Activated CD4-positive, alpha-beta T cell treated with anti-CD3 and anti-CD28 coated beads, Interleukin-2, amount 50 U/mL, for 48 hours (primary cell): ENCODE measurements at places on chromosomes 11 and 22.

- no peak for DNase-seq
Observed at GRCh38 chr11:106415510-106415909, 338.0 kb downstream of the AASDHPPT start.

DNA sequence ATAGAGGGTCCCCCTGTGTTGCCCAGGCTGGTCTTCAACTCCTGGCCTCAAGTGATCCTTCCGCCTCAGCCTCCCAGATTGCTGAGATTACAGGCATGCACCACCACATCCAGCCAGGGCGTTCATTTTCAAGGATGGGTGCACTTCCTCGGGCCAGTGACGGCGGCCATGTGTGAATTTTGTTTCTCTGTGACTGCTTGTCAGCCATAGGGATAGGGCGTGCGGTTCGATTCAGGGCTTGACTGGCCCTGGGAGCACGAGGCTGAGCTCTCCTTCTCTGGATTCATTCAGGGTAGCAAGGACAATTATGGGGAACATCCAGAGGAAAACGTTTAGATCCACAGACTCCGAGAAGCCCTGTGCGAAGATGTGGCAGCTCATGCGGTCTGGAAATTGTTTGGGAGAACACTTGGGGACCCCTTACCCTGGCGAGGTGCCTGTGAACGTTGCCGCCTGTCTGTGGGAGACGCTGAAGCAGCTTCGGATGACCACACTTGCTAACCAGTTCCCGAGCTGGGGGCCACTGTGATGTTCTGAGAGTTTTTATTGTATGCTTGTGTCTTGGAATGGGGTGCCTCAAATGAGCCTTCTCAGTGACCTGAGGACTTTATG is 2.9 kb downstream of the PTDSS2 start:
- DNase-seq = no peak

DNA sequence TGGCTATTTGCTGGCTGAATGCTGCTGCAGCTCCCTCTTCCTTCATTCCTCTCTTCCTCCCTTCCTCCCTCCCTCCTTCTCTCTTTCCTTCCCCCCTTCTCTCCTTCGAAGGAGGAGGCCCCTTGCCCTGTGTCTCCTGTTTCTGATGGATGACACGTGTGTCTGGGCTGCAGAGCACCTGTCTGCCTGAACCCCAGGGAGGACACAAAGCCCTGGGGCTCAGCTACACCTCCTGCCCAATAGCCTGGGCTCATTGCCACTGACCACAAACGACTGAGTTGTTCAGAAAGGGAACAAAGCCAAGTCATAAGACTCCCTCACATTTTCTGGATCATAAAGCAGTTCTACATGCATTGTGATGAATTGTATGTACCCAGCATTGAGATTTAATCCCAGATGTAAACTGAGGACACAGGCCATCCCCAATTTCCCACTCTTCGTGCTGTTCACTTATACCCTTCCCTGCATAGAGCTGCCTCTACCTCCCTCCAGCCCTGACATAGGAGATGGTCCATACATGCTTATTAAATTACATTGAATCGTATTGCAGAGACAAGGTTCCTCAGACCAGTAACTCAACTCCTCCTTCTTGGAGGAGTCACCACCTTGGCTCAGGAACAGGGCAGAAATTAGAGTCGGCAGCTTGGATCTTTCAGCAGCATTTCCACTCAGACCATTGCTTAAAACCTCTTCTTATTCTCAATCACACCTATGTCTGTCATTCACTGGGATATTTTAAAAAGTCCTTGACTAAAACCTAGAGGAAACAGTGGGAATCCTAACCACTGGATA is 1.2 kb downstream of the CSRP3 start:
- DNase-seq = no peak

DNA sequence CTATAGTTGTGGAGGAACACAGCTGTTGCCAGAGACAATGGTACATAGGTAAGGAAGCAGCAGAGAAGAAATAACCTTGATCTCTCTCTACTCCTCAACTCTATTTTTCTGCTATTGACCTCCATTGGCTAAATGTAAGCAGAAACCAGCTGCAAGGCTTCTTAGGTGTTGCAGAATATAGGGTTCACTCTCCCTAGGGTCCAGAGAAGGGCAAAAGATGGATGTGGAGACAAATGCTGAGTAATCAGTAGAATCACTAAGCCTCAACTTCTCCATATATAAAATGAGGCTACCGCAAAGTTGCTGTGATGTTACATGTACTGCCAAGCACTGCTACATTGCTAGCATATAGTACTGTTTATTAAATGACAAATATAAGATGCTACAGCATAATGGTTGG is 120.6 kb downstream of the PDE3B start:
- DNase-seq = no peak

GRCh38 chr11:1148752-1149180 is 9.0 kb upstream of the MUC5AC start:
- DNase-seq = no peak

- no peak for DNase-seq
Observed at GRCh38 chr11:99742501-99742900, 721.8 kb downstream of the CNTN5 start.

DNA sequence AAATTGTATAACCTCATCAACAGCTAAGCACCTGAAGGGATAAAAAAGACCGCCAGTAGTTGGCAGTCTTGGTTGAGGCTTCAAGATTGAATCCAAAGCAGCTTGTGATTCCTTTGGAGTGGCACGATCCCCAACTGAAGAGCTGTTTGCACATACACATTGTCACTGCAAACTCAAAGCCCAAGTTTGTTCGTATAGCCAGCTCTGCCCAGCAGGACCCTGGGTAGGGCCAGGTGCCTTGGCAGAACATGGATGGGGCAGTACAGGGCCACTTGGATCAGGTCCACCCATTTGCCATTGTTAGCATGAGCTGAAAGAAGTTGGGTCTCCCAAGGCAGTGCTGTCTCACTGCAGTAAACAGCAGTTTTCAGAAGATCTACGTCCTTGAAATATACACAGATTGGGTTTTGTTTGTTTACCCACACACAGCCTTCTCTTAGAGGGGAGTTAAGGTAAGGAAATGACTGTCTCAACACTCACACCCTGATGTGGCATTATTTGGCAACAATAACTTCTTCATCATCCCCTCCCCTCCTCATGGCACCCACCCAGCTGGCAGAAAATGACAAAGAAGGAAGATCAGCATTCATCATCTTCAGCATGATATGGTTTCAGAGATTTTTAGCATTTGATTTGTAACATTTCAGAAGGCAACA is 132.9 kb downstream of the COMMD9 start:
- DNase-seq = no peak

- DNase-seq = no peak
Observed at GRCh38 chr11:33320814-33321330, 63.7 kb downstream of the HIPK3 start.

DNA sequence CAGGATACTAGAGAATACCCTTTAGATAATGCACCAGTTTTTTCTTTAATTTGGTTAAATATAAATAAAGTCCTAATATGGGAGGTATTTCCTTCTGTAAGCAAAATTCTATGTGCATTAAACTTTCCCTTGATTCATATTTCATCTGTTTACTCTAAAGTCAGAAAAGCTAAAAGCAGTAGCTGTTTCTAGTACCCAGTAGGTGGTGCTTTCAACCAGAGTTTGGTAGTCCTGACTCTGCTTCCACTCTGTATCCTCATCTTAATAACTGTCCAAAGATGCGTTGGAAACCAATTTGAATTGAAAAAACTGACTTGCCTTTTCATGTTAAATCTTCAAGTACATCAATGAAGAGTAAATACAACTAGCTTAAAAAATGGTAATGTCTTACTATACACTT is 1065.2 kb downstream of the JRKL start:
- DNase-seq = no peak

DNA sequence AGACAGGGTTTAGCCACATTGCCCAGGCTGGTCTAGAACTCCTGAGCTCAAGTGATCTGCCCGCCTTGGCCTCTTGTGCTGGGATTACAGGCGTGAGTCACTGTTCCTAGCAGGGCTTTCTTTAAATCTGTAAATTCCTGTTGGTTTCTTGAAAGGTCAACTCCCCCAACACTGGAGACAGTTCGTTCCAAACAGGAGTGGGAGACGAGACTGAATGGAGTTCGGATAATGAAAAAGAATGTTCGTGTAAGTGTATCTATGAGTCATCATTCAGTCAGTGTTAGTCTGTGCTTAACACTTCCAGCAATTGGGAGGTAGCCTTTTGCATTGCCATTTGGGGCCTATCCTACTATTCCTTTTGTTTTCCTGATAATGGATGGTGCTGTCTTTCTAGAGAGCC is 10.0 kb upstream of the BACE1-AS start:
- DNase-seq = no peak

- DNase-seq = no peak
Observed at GRCh38 chr11:74370123-74370522, 28.1 kb downstream of the PGM2L1 start.

GRCh38 chr22:31103899-31104694 is 3.3 kb downstream of the SELENOM start:
- DNase-seq = no peak

DNA sequence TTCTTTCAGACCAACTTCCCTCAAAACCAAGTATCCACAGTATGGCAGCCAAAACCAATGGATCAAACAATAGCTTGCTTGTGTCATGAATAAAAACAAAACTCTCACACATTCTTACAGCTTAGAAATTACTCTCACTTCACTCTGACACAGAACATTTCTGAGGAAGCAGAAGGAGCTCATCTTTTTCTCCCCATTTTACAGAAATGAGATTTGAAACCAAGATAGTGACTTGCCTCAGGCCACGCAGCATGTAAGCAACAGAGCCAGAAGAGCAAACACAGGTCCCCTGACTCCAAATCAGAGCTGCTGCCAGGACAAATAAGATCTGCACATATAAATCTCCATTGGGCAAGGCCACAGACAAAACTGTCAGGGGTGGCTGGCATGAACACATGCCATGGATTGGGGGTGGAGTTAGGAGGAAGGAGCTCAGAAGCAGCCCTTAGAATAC is 64.8 kb downstream of the RAB30 start:
- no peak for DNase-seq

DNA sequence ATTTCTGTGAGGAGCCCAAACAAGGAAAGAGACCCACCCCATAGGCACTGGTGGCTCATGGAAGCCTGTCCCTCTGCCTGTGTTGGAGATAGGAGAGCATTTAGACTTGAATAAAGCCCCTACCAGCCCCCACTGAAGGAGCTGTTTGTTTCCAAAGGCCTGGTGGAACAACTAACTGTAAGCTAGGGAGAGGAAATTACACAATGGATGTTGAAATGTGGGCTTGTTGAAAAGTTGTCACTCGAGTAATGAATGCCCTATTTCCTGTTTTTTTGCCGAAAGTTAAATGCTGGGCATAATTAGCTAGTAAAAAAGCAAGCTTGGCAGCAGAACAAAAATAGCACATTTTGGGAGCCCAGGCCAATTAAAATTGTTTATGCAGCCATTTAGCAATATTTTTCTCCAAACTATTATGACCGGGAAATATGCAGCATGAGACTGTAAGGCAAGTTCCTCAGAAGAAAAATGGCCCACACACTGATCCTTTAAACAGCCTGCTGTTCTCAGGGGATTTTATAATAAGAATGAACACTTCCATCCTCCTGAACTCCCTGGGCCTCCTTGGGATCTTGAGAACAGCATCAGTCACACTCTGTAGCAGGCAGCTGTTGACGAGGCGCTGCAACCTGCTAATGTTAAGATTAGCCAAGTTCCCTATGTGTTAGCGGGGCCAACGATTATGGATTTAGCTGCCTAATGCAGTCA is 38.6 kb upstream of the LMO2 start:
- no peak for DNase-seq

GRCh38 chr11:23569547-23569946 is 709.3 kb upstream of the CCDC179 start:
- DNase-seq = no peak

DNA sequence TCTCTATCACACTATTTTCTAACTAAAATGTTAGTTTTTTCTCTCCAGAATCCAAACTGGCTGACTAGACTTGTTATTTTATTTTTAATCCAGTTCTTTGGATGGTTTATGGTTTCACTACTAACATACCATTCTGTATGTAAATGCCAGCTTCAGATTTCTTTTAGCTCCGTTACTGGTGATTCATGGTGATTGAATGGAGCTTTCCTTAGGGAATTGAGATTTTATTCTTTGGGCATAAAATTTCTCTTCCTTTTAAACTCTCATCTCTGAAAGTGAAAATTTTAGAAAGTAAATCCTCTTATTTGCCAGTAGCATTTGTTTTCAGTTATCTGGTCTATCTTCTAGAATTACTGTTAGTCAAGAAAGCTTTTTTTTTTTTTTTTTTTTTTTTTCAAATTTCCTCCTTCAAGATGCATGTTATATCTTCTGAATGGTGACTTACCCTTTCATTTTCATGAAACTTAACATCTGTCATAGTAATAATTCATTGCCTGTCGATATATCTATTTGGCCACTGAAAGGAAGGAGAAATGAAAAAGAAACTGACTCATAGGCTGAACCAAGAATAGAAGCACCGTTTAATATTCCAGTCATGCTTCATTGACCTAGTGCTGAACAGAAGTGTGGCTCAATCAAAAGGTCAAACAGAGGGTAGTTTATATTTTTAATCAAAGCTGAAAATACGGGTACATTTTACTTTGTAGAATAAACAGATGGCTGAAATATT is 6.4 kb downstream of the ENDOD1 start:
- DNase-seq = no peak

DNA sequence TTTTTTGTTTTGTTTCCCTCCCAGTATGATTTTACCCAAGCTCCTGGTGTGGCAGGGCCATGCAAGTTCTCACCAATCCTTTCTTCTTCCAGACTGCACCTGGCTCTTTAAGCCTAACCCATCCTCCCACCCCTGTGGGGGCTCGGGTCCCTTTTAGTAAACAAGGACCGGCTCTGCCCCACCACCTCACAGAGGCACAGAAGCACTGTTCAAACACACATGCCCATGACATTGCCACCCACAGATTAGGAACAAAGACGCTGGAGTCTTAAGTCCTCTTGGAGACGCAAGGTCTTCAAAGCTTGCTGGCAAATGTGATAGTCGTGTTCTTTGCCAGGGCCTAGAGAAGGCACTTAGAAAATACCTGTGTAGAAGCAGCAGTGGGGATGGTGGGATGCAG is 18.9 kb downstream of the UQCR10 start:
- DNase-seq = no peak

- no peak for DNase-seq
Observed at GRCh38 chr11:47848700-47849155, 578 bp upstream of the NUP160 start.
